ENCODE measurements at places on chromosomes 13 and 19.

DNA sequence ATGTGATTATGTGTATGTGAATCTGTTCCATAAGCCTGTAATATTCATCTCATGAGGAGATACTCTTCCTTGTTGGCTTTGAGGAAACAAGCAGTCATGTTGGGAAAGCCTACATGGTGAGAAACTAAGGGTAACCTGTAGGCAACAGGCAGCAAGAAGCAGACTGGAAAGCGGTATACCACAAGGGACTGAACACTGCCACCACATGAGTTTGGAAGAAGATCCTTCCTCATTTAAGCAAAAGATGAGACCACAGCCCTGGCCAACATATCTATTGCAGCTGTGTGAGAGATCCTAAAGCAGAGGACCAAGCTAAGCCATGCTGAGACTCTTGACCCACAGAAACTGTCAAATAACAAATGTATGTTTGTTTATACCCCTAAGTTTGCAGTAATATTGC, 134.8 kb downstream of the B3GLCT start:
- DNase-seq = no peak

GRCh38 chr19:41911889-41912731, 16.1 kb downstream of the ERFL start:
- no peak for DNase-seq

DNA sequence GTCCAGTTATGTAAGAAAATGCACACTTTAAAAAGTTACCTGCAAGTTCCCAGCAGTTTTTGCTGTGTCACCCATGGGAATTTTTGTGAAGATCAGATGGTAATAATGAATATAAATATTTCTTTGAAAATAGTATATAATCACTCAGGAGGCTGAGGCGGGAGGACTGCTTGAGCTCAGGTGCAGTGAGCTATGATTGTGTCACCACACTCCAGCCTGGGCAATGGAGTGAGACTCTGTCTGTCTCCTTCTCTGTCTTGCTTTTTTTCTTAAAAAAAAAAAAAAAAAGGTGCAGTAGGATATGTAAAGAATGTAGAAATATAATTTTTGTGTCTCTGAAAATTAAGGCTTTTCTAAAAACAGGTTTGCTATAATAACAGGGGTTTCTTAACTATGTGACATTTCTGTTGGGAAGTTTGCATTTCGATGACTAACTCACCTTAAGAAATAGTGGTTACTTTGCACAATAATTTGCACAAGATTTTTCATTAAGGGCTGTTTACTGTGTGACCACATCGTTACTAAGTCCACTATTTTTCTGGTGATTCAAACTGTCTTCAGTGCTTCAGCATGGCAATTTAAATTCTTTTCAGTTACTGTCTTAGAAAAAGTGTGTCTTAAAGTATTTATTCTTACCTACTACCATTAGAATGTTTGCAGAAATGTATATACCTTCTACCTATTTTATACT, 37.3 kb downstream of the DNAJC3 start:
- no peak for DNase-seq

GRCh38 chr19:47082493-47082892, 31.1 kb downstream of the ZC3H4 start:
- DNase-seq = no peak
